Parietal lobe (tissue), 2 donors: ENCODE measurements at places on chromosomes 2 and 18. TPM values are rescaled to one million over a fixed set of nuclear protein-coding genes. Genes with fewer than 3 reads are reported as not detected.

The EDAR gene
- total RNA-seq, result not detected

The ANKRD62 gene
- total RNA-seq, result 0.63 TPM

The RAB6C gene
- total RNA-seq, result 0.63 TPM

The TMEFF2 gene
- total RNA-seq, result 36.0 TPM

The KIF1A gene
- 300 TPM for total RNA-seq

The GALNT14 gene
- 16.0 TPM for total RNA-seq

The ERFE gene
- 1.3 TPM for total RNA-seq

The CNRIP1 gene
- 100 TPM for total RNA-seq

The SERPINB7 gene
- not detected for total RNA-seq

The LYPD6B gene
- total RNA-seq, result 13.8 TPM

The RUFY4 gene
- total RNA-seq, result not detected

The HSPE1 gene
- 53.5 TPM for total RNA-seq

The BOLA3 gene
- 11.3 TPM for total RNA-seq

The CABLES1 gene
- 4.7 TPM for total RNA-seq

The CTAGE1 gene
- total RNA-seq, result not detected

The NAPG gene
- total RNA-seq, result 90.5 TPM

The CXCR4 gene
- 77.3 TPM for total RNA-seq

The HMSD gene
- 3.4 TPM for total RNA-seq

The BOLL gene
- not detected for total RNA-seq

The MYO7B gene
- total RNA-seq, result not detected

The ANKRD29 gene
- total RNA-seq, result 5.3 TPM

The SFT2D3 gene
- 8.8 TPM for total RNA-seq

The SRD5A2 gene
- total RNA-seq, result not detected

The KCNG3 gene
- total RNA-seq, result 0.31 TPM

The SFTPB gene
- total RNA-seq, result not detected

The ID2 gene
- total RNA-seq, result 345 TPM

The ERBB4 gene
- total RNA-seq, result 151 TPM

The SCN7A gene
- 0.94 TPM for total RNA-seq

The TGFA gene
- total RNA-seq, result 7.5 TPM

The TUBA3E gene
- not detected for total RNA-seq

The DAW1 gene
- total RNA-seq, result 2.5 TPM

The TTR gene
- 3.1 TPM for total RNA-seq

The REG1B gene
- total RNA-seq, result not detected

The IL36B gene
- total RNA-seq, result not detected

The MYO1B gene
- 75.4 TPM for total RNA-seq

The VAPA gene
- 164 TPM for total RNA-seq

The CABYR gene
- 26.6 TPM for total RNA-seq

The DSC1 gene
- total RNA-seq, result not detected

The AKAIN1 gene
- total RNA-seq, result 3.8 TPM

The MGAT4A gene
- 36.0 TPM for total RNA-seq

The CMPK2 gene
- total RNA-seq, result 8.1 TPM

The LONRF2 gene
- total RNA-seq, result 87.6 TPM

The LYPD1 gene
- total RNA-seq, result 25.4 TPM

The CRYGD gene
- total RNA-seq, result not detected

The ANO7 gene
- 0.63 TPM for total RNA-seq

The DSG2 gene
- 2.2 TPM for total RNA-seq

The CHRND gene
- not detected for total RNA-seq

The LHCGR gene
- not detected for total RNA-seq

The CGREF1 gene
- total RNA-seq, result 29.1 TPM

The DCDC2C gene
- 1.6 TPM for total RNA-seq

The HOXD3 gene
- total RNA-seq, result not detected

The TIGD1 gene
- 14.1 TPM for total RNA-seq
